Calu3 (cell line): ENCODE measurements at places on chromosomes 3 and 15.

- DNase-seq = peak; percentile 17
These were observed 1.0 kb downstream of the OGG1 start for GRCh38 chr3:9750556-9751411.

DNA sequence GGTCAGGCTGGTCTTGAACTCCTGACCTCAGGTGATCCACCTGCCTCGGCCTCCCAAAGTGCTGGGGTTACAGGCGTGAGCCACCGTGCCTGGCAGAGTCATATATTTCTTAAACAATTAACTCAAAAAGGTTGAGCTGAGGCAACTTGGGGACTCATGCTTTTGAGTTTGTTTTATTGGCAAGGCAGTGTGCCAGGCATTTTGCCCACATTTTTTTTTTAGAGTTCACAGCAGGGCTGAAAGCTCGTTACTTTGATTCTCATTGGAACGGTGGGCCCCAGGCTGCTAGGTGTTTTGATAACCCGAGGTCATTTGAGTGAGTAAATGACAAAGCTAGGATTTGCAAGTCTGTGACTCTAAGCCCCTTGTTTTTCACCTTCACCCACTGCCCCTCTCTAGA, 76.2 kb downstream of the CCK start:
- DNase-seq = peak; percentile 27

DNA sequence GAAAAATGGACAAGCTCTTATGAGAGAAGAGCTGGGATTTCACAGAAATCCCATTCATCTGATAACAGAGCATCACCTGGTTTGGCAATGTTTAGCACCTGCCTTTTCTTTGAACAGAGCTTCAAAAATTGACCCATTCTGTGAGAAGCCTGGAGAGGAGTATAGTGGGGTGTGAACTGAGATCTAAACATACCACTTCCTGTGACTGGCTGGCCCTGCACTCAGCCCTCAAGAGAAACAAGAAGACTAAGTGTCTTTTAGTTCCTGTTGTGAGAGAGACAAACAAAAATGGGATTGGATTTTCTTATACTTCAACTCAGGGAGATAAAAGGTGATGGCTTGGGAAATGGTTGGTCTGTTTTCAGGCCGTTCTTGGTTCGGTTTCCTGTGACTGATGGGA, 1060.2 kb downstream of the ROBO1 start:
- no peak for DNase-seq

- DNase-seq = no peak
These were observed 138.7 kb downstream of the ZPLD1 start for GRCh38 chr3:102573483-102574028.

GRCh38 chr3:52346623-52347530, 30.8 kb downstream of the DNAH1 start:
- DNase-seq = no peak

DNA sequence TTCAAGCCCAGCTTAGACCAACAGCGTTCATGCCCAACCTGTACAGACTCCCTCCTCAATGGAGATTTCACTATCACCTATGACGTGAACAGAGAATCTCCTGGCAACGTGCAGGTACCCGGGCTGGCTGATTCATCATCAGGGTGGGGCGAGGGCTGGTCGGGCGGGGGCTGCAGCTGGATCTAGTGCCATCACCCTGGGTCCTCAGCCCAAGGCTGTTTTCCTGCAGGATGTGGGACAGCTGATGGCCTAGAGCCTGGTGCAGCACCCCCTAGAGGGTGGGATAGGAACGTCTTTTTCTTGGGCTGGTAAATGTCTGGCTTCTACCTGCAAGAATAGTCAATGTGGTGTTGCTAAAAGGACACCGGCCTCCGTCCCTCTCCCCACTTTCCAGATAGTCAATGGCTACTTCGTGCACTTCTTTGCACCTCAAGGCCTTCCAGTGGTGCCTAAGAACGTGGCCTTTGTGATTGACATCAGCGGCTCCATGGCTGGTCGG, 4.4 kb downstream of the ITIH3 start:
- DNase-seq = peak; percentile 60

DNA sequence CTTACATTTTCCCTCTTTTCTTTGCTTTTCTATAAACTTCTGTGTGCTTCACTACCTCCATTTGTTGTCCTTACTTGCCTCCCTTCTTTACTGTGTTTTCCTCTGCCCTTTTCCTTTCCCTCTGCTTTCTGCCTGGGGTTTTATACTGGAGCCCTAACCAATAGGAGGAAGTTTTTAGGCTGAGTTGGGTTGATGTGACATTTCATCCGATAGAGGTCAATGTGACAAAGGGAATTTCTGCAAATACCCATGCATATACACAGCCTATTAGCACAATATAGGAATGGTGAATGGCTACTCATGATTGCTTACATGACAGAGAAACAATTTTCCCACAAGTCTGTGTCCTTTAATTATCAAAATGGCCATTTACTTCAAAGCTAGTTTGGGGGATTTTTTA, 153.0 kb upstream of the ARPP21 start:
- DNase-seq = no peak

DNA sequence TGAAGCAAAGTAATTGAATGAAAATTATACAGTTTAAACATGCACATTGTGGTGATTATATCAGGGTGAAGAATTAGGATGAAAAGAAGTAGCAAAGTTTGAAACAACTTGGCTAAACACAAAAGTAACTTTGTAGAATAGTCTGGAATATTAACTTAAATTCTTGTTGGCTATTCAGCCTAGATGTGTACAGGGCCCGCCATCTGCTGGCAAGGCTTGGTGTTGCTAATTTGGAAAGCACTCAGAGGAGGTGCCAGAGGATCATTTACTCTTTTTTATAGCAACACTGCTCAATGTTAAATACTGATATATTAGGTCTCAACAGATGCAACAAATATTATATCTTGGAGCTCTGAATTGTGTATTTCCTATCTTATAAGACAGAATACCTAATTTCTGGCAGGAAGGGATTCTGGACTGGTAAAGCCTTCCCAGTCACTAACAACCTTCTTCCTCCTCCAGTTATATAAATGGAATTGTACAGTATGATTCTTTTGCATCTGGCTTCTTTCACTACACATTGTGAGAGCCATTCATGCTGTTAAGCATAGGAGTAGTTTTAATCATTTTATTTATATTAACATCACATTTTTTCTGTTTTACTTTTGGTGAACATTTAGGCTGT, 36.1 kb downstream of the TTC23 start:
- DNase-seq = peak; percentile 79

- no peak for DNase-seq
These were observed 598.5 kb downstream of the ZNF385D start for GRCh38 chr3:21152555-21152954.

GRCh38 chr3:53264718-53265117, 8.9 kb upstream of the TKT start:
- DNase-seq = no peak
